Thoracic aorta (tissue), 2 donors: ENCODE measurements at places on chromosomes 7 and 10.

DNA sequence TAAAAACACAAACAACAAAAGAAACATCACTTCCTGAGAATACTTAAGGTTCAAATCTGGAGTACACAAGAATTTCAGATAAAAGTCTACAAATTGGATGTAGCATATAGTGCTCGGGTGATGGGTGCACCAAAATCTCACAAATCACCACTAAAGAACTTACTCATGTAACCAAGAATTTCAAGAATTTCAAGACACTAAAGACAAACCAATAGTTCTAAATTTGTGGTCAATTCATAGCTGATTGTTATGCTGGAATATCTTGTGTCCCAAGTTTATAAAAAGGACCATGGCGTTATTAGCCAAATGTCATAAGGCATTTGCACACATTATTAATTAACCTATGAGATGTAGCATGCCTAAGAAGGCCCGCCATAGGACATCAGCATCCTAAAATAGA, 1204.1 kb upstream of the AUTS2 start:
- no peak for DNase-seq

- DNase-seq: no peak
These were observed 382 bp upstream of the MBLAC1 start for GRCh38 chr7:100126239-100126930.

GRCh38 chr7:2165610-2166594, 66.8 kb downstream of the MAD1L1 start:
- no peak for DNase-seq

GRCh38 chr10:132504501-132505272, 32.9 kb upstream of the INPP5A start:
- no peak for DNase-seq

- DNase-seq: no peak
These were observed 31.8 kb upstream of the IL15RA start for GRCh38 chr10:6009150-6009549.
